ENCODE measurements at places on chromosomes 2 and 18.
A peak's percentile ranks its signal among the peaks of the same experiment; 100 is the strongest.

DNA sequence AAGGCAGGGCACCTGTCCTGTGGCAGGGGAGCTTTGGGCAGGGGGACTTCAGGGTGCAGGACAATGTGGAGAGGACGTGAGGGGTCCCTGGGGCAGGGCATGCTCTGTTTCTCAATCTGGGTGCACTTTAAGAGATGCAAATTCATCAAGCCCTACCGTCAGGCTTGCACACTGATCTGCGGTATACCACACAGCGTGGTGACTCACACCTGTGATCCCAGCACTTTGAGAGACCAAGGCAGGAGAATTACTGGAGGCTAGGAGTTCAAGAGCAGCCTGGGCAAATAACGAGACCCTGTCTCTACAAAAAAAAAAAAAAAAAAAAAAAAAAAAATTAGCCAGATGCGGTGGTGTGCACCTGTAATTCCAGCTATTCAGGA is 10.2 kb upstream of the GPC1 start:
- DNase-seq = no peak

DNA sequence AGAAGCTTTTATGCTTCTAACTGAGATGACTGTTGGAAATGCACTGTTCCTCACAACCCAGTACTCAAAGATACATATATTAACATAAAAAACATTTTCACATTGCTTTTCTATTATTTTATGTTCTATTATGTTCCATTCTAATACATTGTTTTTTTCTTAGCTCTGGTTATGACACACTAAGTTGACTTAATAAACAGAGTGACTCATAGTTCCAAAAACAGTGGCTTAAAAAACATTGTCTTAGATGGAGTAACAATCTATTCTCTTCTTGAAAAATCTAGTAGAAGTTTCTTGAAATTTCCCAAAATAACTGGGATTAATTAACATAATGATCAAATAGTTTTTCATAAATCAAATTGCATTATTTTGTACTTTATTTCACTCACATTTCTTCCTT is 328.2 kb upstream of the LRATD1 start:
- no peak for DNase-seq

GRCh38 chr2:179125404-179125803 is 75.5 kb upstream of the CCDC141 start:
- no peak for DNase-seq

- no peak for DNase-seq
Measured at GRCh38 chr2:101559551-101559950, 84.6 kb upstream of the RFX8 start.

DNA sequence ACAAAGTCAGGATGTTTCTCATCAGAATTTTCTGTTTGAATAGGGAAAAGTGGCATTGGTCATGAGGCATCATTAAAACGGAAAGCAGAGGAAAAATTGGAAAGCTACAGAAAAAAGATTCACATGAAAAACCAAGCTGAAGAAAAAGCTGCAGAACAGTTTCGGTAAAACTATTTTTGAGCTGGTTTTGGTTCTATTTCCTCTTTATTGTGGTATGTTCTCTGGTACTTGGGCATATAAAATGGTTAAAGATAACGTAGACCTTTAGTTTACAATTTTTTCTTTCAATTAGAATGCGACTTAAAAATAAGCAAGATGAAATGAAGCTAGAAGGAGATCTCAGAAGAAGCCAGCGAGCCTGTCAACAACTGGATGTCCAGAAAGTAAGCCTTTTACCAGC is 7.6 kb downstream of the GPATCH11 start:
- DNase-seq = no peak

DNA sequence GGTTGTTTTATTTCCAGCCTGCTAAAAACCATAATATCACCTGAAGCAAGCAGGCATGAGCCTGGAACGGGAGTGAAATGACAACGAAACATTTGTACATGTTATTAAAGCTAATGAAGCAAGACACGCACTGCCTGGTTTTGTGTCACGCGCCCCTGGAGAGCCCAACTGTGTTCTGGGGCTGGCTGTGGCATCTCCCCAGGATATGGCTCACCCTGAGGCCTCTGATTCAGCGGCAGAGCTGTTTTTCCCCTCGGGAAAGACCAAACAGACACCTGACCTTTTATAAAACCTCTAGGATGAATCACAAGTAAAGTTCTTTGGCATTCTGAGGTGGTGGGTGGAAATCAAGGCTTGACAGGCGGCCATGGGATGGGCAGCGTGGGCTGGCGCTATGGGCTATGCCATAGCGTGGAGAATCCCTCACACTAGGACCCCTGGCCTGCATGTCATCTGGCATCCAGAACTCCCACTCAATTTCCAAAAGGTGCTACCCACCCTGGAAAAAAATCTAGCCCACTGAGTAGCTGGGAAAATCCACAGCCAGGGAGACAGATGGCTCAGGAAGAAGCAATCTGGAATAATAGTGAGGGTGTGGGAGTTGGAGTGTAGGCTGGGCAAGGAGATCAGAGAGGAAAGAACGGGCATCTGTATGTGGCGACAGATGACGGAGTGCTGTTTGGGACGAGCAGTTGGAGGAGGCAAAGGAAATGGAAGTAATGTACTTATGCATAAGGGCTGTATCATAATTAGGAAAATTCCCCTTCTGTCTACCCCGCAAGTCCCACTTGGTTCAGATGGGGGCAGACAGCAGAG is 262.0 kb downstream of the AFF3 start:
- no peak for DNase-seq

- DNase-seq = no peak
Measured at GRCh38 chr2:196935432-196935831, 8.9 kb upstream of the PGAP1 start.

DNA sequence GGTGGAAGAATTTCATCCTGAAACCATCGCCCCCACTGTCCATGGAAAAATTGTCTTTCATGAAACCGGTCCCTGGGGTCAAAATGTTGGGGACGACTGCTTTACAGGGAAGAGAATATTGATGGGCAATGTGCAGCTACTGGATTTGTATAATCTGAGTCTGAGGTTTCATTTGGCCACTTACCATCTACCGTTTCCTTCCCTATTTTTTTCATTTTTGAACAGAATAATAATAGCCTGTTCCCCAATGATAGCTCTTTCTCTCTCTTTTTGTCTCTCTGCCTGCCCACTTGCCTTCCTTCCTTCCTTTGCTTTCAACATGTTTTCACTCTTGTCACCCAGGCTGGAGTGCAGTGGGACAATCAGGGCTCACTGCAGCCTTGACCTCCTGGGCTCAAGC is 78.3 kb upstream of the TLK1 start:
- no peak for DNase-seq

DNA sequence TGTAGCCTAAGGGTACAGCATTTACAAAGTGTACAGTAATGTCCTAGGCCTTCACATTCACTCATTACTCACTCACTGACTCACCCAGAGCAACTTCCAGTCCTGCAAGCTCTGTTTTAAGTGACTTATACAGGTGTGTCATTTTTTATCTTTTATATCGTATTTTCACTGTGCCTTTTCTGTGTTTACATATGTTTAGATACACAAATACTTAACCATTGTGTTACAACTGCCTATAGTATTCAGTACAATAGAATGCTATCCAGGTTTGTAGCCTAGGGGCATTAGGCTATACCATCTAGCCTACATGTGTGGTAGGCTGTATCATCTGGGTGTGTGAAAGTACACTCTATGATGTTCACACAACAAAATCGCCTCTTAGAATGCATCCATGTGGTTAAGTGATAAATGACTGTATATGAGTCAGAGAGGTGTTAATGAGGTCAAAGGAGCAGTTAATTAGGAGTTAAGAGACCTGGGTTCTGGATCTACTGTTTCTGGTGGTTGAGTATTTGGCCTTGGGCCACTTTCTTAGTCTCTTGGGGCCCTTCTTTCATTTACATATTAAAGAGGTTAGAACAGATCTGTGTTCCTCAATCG is 149.1 kb downstream of the GREB1L start:
- DNase-seq = peak; percentile 76

DNA sequence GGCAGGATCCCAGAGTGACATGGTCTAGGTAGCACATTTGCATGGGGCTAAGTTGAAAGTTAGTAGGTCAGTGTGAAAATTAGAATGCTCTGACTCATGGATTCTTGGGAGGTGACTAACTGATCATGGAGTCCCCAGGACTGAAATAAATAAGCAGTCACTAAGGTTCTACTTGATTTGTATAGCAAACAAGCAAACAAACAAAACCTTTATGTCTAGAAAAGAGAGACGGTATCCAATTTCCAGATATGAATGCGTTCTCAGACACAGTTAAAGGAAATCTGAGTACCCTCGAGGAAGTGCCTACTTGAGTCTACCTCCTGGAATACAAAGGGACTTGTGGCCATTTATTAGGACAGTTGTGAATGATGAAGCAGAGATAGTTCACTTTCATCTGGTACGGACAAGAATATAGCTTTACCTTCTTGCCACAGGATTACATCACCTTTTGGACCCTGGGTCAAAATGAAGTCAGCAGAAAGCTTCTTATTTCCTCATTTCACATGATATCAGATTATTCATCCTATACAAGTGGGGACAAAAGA is 54.3 kb upstream of the AGPS start:
- DNase-seq = no peak

GRCh38 chr2:2571301-2572150 is 240.5 kb upstream of the MYT1L start:
- no peak for DNase-seq

DNA sequence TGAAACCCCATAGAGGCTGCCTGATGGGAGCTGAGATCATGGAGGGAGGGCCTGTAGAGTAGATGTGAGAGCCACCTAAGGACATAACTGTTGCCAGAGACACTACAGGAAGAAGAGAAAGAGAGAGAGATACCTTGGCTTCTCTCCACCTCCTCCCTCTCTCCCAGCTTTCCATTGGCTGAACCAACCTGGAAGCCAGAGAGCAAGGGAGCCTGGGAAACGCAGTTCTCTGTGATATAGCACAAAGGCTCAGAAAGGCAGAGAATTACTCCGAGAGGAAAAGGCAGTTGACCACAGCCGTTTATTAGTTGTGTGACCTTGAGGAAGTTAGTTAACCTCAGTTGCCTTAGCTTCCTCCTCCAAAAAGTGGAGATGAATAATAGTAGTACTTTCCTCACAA is 37.7 kb upstream of the MAT2A start:
- no peak for DNase-seq

GRCh38 chr2:137036619-137037018 is 271.3 kb downstream of the THSD7B start:
- DNase-seq = no peak

GRCh38 chr18:44869533-44869932 is 188.8 kb downstream of the SETBP1 start:
- DNase-seq = no peak

GRCh38 chr2:187654535-187654934 is 100.3 kb upstream of the TFPI start:
- peak; percentile 98 for DNase-seq

DNA sequence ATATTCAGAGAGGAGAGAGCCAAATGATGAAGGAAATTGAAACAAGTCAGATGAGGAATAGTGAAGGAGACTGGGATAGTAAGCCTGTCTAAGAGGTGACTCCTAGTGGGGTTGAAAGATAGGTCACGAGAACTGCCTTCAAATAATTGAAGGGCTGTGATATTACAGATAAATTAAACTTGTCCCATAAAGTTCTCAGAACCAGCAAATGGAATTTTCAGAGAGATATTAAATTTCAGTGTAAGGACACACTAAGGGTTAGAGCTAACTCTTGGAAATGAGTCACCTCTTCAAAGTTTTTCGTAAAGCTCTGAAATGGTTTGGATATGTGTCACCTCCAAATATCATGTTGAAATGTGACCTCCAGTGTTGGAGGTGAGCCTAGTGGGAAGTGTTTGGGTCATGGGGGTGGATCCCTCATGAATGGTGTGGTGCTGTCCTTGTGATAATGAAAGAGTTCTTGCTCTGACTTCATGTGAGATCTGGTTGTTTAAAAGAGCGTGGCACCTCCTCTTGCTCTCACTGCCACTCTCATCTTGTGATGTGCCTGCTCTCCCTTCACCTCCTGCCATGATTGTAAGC is 87.3 kb downstream of the BABAM2 start:
- no peak for DNase-seq

Data from NCI-H2081 (cell line).